Vagina (tissue), 2 donors: ENCODE measurements at places on chromosomes 5 and 9. TPM values are rescaled to one million over a fixed set of nuclear protein-coding genes. Genes with fewer than 3 reads are reported as not detected.

DNA sequence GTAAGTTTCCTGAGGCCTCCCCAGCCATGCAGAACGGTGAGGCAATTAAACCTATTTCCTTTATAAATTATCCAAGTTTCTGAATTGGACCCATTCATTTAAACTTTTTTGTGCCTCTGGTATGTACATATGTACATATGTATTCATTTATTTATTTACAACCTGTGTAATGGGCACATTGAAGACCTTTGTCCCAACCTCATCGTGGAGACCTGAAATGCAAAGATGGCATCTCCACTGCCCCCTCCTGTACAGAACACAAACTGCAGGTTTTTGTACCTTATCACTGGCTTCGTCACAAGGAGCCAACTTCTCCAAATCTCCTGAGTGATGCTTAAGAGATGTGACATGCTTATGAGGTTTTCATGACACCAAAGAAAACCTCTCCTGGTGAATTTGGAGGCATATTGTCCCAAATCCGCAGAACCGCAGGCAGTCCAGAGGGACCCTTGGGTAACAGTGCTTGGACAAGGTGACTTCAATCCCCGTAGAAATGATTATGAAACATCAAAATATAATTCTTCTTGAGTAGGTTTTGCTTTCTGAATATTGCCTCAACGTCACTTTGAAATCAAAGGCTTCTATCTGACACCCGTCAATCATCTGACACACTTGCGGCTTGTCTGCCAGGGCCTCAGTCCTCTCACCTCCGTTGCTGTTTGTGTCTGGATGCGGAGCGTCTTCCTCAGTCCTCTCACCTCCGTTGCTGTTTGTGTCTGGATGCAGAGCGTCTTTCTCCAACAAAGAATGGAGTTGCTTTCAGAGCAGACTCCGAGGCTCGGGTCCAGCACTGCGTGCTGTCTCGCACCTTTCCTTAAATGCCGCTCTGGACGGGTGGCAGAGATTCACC lies 135.0 kb upstream of the IRX4 start:
- no peaks in the 10 kb centered on the region for H3K27me3 ChIP-seq
- no peaks in the 10 kb centered on the region for H3K36me3 ChIP-seq
- H3K4me3 ChIP-seq, result no peak overlapping the region
- H3K27ac ChIP-seq, result no peak overlapping the region

DNA sequence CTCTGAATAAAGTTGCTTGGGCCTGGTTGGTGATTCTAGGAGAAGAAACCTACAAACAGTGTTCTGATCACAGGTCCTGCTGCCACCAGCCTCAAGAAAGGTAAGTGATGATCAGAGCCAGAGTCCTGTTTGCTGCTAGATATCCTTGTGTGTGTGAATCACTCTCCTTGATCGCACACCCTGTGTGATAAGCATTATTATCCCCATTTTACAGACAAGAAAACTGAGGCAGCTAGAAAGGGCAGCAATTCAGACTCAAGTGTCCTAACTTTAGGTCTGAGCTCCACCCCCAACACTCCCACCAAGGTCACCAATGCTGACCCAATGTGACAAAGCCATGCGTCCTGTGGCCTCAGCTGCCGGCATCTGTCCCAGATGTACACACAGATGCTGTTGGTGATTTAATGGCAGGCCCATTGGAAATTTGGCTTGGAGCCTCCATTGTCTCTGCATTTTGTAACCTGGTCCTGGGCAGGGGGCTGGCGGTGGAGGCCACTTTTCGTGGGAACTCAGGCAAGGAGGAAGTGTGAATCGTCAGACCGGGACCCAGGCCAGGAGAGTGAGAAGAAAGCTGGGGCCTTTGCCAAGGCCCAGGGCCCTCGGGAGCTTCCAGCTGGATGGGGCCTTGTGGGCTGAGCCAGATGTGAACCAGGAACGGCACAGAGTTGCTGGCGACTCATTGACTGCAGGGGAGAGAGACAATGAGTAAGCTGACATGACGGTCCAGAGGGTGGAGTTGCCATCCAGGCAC lies 29.8 kb upstream of the GGTA1 start:
- peaks cover 9% of the 10 kb centered on the region for H3K4me1 ChIP-seq
- no peak overlapping the region for H3K4me3 ChIP-seq
- no peaks in the 10 kb centered on the region for H3K27me3 ChIP-seq
- DNase-seq, result no peak

Gene ANKRD31
- 1.2 TPM for total RNA-seq

Gene TAS2R1
- not detected for total RNA-seq

Gene QRFP
- total RNA-seq, result not detected
